NCI-H2171 treated with DMSO at 0.1 percent for 48 hours (cell line): ENCODE measurements at places on chromosomes 16 and 17.

DNA sequence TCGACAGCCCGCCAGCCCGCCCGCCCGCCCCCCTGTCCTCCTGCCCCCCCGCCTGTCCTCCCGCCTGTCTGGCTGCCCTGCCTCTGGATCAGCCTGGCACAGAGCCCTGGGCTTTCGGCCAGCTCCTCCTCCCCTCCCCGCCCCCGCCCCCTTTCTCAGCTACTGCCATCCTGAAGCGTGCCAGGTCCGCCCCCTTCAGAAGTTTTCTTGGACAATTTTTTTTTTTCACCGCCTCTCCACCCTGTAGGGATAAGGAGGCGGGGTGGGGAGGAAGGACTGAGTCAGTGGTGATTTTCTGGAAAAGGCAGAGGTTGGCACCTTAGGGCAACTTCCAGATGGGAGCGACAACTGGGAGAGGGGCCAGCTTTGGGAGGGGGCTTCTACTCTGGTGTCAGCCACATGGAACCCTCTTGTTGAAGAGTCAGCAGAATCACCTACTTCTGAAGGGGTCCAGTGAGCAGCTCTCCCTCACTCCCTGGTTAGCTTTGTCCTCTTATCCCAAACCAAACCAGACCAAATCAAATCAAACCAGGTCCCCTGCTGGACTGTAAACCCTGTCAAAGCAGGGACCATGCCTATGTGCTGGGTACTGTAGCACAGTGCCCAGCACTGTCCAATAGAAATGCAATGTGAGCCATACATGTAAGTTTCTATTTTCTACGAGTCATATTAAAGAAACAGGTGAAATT lies 19.7 kb downstream of the IGF2BP1 start:
- peak; percentile 5 for DNase-seq

- no peak for DNase-seq
Observed at GRCh38 chr16:85878875-85879274, 20.1 kb upstream of the IRF8 start.

GRCh38 chr17:66255112-66255511 lies 25.9 kb upstream of the APOH start:
- peak; percentile 70 for DNase-seq

GRCh38 chr17:22278302-22279275 lies 586.3 kb downstream of the KCNJ18 start:
- no peak for DNase-seq

DNA sequence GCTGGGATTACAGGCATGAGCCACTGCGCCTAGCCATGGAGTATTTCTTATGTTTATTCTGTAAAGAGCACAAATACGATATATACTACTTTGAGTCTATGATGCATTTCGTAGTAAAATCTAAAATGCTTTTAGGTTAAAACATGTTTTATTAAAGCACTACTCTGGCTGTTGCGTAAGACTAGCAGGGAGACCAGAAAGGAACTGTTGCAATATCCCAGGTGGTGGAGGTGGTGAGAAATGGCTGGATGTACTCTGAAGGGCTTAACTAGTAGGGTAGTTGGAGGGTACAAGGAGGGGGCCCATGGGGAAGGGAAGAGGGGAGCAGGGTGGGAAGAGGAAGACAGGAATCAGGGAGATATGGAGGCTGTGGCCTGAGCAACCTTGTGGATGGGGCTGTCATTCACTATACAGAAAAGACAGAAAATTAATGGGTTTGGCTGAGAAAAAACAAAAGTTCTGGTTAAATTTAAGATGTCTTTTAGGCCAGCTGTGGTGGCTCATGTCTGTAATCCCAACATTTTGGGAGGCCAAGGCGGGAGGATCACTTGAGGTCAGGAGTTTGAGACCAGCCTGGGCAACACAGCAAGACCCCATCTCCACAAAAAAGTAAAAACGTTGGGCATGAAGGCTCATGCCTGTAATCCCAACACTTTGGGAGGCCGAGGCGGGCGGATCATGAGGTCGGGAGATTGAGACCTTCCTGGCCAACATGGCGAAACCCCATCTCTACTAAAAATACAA lies 35.8 kb downstream of the ST3GAL2 start:
- DNase-seq: no peak

DNA sequence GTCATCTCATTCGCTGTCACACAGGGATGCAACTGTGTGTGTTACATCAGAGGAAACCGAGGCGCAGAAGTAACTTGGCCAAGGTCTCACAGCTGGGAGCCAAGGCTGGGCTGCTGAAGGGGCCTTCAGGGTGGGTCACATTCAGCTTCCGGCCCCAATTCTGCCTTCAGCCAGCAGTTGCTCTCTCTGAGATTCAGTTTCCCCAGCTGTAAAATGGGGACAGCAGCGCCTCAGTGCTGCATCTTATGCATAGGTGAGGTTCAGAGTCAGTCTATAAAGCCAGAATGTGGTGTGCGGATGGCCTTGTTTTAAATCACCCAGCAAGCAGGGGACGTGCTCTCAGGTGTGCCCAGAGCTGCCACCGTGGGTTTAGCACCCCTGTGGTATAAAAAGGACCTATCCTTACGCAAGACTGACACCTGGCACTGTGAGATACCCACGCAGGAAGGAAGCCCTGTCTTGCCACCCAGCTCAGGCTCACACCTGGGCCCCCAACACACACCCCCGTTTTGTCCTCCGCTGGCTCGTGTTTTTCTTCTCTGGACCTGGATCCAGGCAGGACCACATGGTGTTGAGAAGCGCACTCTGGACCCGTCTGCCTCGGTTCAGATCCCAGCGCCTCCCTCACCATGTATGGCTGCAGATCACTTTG lies 94.6 kb upstream of the GSE1 start:
- no peak for DNase-seq

DNA sequence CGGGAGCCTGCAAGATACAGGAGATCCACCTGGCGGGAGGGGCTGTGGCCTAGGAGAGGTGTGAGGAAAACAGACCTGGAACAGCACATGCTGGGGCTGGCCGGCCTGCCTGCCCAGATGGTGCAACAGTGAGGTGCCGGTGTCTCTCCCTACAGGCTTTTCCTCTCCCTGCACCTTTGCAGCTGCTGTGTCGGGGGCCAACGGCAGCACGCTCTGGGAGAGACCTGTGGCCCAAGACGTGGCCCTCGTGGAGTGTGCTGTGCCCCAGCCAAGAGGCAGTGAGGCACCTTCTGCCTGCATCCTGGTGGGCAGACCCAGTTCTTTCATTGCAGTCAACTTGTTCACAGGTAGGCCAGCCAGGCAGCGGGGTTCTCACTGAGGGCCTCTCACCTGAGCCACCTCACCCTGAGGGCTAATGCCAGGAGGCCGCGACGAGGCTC lies 15.9 kb downstream of the RGS11 start:
- DNase-seq: peak; percentile 61

- peak; percentile 56 for DNase-seq
Observed at GRCh38 chr16:31471875-31472708, at the start of gene TGFB1I1. Gene TGFB1I1, plus strand, starts transcription at chr16:31472152. Its CDS starts 37 bp downstream, at chr16:31472189.

- peak; percentile 90 for DNase-seq
Observed at GRCh38 chr17:39937447-39937846, 9.9 kb downstream of the LRRC3C start.

- peak; percentile 78 for DNase-seq
Observed at GRCh38 chr16:27109666-27110523, 43.2 kb downstream of the C16orf82 start.
